ENCODE measurements at places on chromosomes 3 and 15. TPM values are rescaled to one million over a fixed set of nuclear protein-coding genes. Genes with fewer than 3 reads are reported as not detected.

The LRTM1 gene
- total RNA-seq: not detected

The VEPH1 gene
- total RNA-seq: not detected

The PLCH1 gene
- not detected for total RNA-seq

DNA sequence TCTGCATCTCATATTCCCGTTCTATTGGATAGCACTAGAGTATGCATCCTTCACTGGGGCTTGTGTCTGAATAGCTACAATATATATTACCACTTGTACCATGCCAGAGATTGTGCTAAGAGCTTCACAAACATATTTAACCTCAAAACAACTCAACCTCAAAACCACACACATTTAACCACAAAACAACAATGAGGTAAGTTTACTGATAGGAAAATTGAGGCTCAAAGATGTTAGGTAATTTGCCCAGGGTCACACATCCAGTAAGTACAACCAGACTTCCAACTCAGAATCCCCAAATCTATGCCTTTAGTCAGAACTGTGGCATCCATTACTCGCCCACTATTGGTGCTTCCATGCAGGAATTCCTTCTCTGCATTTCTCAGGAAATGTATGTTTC lies 220.0 kb downstream of the FAM43A start:
- H3K4me3 ChIP-seq: no peak overlapping the region
- H3K36me3 ChIP-seq: no peaks in the 10 kb centered on the region
- no peaks in the 10 kb centered on the region for H3K27me3 ChIP-seq
- no peaks in the 10 kb centered on the region for H3K4me1 ChIP-seq
- no peak overlapping the region for H3K27ac ChIP-seq
- no peak for DNase-seq

- no peak for DNase-seq
- no peaks in the 10 kb centered on the region for H3K4me1 ChIP-seq
- no peaks in the 10 kb centered on the region for H3K36me3 ChIP-seq
Measured at GRCh38 chr15:94004697-94005096, 226.7 kb upstream of the MCTP2 start.

DNA sequence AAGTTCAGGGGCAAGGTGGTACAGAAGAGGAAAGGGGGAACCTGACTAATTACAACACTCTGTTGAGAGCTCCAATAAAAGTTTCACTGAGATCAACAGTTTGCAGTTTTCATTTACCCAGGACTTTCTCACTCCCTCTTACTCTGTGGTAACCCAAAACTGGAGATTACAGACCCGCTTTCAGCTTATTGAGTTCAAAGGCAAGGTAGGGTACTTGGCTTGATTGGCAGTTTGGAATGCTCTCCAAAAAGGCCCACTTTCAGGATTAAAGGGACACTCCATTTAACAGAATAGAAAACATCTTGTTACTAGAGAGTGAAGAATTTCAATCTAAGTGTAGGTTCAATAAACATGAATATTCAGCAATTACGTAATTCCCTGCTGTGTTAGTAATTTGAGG lies 117.6 kb upstream of the ETV5 start:
- no peak for DNase-seq
- H3K4me1 ChIP-seq: no peaks in the 10 kb centered on the region
- H3K27ac ChIP-seq: no peak overlapping the region
- no peaks in the 10 kb centered on the region for H3K27me3 ChIP-seq
- no peaks in the 10 kb centered on the region for H3K36me3 ChIP-seq
- H3K4me3 ChIP-seq: no peak overlapping the region

DNA sequence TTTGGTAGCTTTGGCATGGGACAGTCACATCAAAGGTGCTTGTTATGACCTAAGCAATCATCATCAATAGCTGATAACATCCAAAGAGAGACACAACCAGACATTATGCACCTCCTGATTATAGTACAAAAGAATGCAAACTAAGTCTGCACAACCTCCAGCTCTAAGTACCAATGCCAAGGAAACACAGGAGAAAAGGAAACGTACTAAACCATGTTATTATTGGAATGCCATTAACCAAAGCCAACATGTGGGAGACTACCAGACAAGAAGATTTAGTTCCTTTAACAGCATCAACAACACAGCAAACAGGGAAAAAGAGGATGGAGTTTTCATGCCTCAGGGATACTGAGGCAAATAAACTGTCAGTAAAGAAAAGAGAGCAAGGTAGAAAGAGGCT lies 61.4 kb downstream of the CD47 start:
- no peaks in the 10 kb centered on the region for H3K4me1 ChIP-seq
- peaks cover 9% of the 10 kb centered on the region for H3K36me3 ChIP-seq
- no peak overlapping the region for H3K4me3 ChIP-seq
- no peak for DNase-seq

DNA sequence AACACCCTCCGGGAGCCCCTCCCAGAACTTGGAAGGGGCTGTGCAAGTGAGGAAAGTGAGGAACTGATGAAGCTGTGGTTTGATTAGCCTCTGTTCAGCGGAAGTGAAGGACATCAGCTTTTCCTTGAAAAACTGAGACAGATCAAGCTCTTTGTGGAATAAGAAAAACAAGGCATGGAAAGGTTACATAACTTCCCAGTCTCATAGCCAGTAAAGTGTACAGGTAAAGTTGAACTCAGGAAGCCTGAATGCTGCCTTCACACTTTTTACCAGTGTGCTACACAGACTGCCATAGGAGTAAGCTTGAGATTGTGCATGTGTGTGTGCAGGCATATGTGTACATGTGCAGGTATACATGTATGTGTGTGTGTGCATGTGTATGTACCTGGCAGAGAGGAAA lies 293.2 kb downstream of the FGF12 start:
- DNase-seq: no peak
- H3K27ac ChIP-seq: no peak overlapping the region
- no peak overlapping the region for H3K4me3 ChIP-seq

DNA sequence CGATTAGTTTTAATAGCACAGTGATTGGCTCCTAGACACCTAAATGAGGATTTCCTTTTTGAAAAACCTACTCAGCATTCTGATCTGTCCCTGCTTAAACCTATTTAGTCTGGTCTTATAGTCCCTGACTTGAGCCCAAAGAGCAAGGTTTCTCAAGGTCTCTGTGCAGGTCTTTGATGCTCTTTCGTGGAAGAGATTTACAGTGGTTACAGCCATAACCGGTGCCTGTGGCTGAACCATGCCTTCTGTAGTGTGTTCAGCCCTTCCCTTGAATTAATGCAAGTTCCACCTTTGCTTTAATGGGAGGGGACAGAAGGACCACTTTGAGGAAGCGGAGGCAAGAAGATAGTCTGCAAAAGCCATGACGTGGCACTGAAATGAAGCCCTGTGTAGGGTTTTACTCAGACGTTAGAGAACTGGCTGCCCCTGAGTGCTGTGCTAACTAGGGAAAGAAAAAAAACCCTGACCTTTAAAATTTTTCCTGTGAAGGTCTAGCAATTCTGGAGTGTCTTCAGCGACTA lies 43.0 kb downstream of the ZBTB38 start:
- peaks cover 16% of the 10 kb centered on the region for H3K36me3 ChIP-seq
- peak overlapping the region; percentile 38 for H3K4me3 ChIP-seq
- peak; percentile 31 for DNase-seq
- H3K27me3 ChIP-seq: no peaks in the 10 kb centered on the region

- H3K4me1 ChIP-seq: no peaks in the 10 kb centered on the region
- no peak overlapping the region for H3K4me3 ChIP-seq
Measured at GRCh38 chr3:132354916-132355702, 37.9 kb downstream of the ACP3 start.

DNA sequence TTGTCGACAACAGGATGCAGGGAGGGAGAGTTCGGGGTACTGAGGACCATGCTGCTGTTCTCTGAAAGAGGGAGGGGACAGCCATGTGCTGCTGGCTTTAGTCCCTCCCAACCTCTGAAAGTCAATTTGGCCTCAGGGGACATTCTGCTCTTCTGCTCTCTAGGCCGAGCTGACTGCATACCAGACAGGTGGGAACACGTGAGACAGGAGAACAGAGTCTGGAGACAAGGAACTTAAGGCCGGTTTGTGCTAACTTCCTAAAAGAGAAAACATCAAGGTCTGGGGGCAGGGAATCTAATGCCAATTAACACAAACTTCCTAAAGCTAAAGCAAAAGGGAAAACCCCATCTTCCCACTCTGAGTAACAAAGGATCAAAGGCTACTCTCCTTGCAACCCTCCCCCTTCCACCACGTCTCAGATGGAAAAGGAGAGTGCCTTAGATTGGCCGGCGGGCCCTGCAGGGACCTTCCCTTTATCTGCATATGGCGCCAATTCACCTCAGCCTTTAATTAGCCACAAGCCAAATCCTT lies 41.0 kb downstream of the SLCO2A1 start:
- H3K36me3 ChIP-seq: no peaks in the 10 kb centered on the region
- H3K27me3 ChIP-seq: no peaks in the 10 kb centered on the region
- H3K27ac ChIP-seq: no peak overlapping the region
- H3K4me1 ChIP-seq: no peaks in the 10 kb centered on the region
- no peak overlapping the region for H3K4me3 ChIP-seq
- no peak for DNase-seq

Measured in CD8-positive, alpha-beta memory T cell (primary cell).